HepG2 (cell line): ENCODE measurements at places on chromosomes 6 and 20. TPM values are rescaled to one million over a fixed set of nuclear protein-coding genes. Genes with fewer than 3 reads are reported as not detected.

- DNase-seq: no peak
These were observed 180.4 kb downstream of the DHX35 start for GRCh38 chr20:39142407-39143096.

ADGRB3 gene
- polyA plus RNA-seq: not detected in 2 replicates

GRCh38 chr6:157908369-157909281 is 73.0 kb upstream of the SYNJ2 start:
- no peak for DNase-seq

- no peak for DNase-seq
These were observed 244.5 kb upstream of the SLC35B3 start for GRCh38 chr6:8679823-8680222.

DNA sequence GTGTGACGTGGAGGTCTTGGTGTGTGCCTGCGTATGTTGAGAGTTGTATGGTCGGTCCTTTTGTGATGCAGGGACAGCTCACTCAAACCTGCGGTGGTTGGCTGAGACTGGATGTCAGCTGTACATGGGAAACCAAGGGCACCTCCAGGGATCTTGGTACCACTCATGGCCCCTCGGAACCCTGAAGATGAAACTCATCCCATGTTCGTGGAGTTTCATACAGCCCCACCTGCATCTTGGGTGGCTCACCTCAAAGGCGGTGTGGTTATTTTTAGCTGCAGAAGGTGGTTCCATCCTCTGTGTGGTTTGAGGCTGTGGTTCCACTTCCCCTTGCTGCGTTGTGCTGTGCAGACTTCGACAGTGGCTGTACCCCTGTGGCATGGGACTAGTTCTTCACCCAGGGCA is 52.6 kb upstream of the SLC22A1 start:
- DNase-seq: no peak

GRCh38 chr20:53901064-53901463 is 169.3 kb downstream of the BCAS1 start:
- no peak for DNase-seq

MPIG6B gene
- polyA plus RNA-seq: not detected in 2 replicates

SEMG1 gene
- polyA plus RNA-seq: not detected in 2 replicates

RNF39 gene
- 1.8 and 2.2 TPM in 2 replicates for polyA plus RNA-seq

DNA sequence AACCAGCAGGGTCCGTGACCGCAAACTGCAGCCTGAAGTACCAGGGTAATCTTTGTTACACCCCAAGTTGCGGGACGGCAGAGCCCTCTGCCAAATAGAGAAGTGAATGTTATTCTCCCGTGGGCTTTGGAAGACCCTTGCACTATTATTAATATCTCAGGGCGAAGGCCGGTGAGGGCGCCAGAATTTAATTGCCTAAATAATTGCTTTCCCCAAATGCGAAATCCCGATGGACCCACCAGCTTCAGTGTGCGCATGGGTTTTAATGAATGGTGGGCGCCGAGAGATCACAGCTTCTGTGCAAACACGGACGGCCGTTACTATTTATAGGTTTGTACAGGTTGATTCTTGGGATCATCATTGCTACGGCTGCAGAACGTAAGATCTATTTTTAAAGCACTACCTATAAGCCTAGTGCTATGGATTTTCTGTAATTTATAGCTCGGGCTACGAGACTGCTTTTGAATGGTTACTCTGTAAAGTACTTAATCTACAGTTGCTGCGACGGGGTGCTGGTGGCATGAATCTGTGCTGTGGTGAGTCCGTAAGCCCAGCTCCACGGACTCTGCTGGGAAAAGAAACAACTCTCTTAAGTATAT is 15.2 kb upstream of the PHACTR3 start:
- no peak for DNase-seq

LY86 gene
- polyA plus RNA-seq: not detected in 2 replicates

- DNase-seq: peak; percentile 4
These were observed 138.3 kb downstream of the COL9A1 start for GRCh38 chr6:70164556-70164955.

DNA sequence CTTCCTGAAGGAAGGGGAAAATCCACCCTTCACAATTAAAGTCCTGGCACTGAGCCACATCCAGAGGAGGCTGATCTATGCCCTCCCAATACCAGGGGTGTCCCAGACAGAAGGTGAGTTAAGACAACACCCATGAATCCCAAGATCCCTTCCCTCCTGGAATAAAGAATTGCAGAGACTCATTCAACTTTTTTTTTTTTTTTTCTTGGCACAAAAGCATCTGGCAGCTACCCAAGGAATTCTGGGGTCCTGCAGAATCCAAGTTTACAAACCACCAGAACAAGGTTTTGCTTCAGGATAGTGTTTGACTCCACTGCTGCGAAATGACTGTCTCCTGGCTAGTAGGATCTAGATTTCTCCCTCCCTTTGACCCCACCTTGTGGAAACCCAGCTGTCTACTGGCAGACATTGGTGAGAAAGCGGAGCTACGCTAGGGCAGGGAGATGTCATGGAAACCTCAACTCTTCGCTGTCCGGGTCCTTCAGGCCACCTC is 37.4 kb downstream of the JAG1 start:
- DNase-seq: peak; percentile 35

CCHCR1 gene
- polyA plus RNA-seq: 14.6 and 17.2 TPM in 2 replicates

DNA sequence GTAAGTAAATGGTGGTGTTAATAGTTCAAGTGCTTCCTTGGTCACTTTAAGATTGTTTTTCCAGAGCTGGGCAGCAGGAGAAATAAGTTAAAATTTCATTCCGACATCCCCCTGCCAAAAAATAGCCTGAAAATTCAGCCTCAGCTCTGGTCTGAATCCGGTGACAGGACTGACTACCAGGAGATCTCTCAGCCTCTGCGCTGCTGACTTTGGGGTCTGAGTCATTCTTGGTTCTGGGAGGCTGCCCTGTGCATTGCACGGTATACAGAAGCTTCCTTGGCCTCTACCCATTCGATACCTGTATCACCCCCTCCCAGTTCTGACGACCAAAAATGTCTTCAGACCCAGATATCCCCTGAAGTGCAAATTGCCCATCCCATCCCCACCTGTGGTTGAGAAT is 36.3 kb upstream of the TFAP2C start:
- DNase-seq: no peak

GRCh38 chr20:63686492-63687321 is 9.7 kb upstream of the TNFRSF6B start:
- no peak for DNase-seq

TRIM10 gene
- 6.8 and 7.6 TPM in 2 replicates for polyA plus RNA-seq

- DNase-seq: no peak
These were observed 16.1 kb downstream of the FBXO30 start for GRCh38 chr6:145798530-145798929.

- peak; percentile 13 for DNase-seq
These were observed 194.6 kb downstream of the OTOR start for GRCh38 chr20:16942756-16943155.

GSTA3 gene
- not detected in 2 replicates for polyA plus RNA-seq

UNC93A gene
- polyA plus RNA-seq: 32.4 and 42.7 TPM in 2 replicates

OXT gene
- polyA plus RNA-seq: not detected in 2 replicates

DNA sequence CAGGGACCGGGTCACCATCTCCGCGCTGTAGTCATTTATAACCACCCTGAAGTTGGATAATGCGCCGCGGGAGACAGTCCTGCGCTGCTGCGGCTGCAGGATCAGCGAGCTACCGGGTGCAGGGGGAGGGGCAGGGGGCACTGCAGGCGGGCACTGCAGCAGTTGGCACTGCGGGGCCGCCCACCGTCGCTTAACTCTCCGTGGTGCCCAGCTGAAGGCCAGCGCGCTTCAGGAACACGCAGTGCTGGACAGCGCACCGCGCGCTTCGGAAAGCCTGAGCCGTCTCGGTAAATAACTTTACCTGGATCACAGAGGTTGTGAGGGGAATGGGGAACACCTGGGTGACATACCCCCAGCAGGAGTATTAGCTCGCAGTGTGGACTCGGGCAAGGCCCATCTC is 12.4 kb upstream of the LRFN2 start:
- no peak for DNase-seq

CLPSL1 gene
- polyA plus RNA-seq: not detected in 2 replicates

DNA sequence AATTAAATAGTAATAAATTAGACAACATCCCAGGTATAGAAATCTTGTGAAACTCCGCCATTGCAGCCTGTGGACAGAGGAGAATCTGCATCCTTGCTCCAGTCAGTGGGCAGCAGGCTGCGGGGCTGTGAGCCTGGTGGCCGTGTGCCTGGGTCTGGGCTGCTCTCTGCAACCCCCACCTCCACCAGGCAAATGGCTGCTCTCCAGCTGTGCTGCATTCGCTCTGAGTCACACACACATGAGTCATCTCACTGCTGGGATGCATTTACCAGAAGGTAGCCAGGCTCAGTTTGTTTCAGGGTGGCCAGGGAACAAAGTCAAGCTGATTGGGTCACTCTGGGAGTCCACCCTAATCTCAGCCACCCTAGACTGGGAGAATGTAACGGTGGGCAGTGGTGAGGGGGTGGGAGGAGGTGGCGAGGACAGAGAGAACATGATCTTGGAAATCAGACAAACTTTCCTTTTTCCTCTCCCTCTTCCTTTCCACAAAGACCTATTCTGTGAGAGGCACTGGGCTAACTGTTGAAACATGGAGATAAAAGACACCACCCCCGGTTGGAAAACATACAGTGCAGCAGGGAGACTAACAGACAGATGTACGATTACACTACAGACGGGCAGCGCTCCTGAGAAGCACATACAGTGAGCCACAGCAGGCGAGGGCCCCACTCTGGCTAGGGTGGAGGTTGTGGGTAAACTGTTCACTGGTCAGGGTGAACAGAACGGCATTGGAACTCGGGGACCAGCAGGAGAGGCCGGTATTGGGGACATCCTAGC is 59.2 kb downstream of the TRAM2 start:
- peak; percentile 92 for DNase-seq

OLIG3 gene
- polyA plus RNA-seq: 0.03 TPM in 1 of 2 replicates, not detected in the other

PERP gene
- 53.0 and 53.9 TPM in 2 replicates for polyA plus RNA-seq

DNA sequence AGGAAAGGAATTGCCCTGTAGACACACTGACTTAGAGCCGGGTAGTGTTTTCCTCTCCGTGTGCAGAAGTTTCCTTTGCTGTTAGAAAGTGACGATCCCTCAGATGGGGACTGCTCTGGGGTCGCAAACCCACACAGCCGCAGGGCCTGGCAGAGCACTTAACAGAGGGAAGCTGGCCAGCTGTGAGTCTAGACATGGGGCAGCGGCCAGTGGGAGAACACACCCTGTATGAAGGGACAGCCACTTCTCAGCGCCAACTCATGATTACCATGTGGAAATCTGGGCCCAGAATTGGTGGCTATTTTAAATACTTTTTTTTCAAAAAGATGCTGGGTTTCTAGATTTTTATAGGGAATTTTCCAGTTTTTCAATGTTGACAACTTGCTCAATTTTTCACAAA is 39.4 kb downstream of the SLC9A8 start:
- no peak for DNase-seq

- DNase-seq: no peak
These were observed 133.7 kb downstream of the MYO6 start for GRCh38 chr6:75882734-75883133.

DNA sequence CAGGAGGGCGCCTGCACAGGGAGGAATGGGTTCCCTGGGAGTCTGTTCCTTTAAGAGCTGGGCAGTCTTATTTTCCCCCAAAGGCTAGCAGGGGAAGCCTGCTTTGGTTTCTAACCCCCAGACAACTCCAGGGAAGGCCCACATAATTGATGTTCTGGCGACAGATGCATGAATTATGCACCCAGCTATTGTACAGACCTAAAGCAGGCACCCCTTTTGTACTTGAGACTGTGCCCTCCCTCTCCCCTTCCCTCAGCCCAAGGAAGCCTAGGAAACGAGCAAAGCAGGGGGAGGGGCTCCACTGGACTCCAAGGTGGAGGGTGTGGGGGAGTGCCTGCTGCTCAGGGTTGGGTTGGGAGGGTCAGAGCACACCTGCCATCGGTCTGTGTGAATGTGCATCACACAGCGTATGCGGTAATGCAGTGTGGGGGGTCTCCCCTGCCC is 102.1 kb downstream of the KCNB1 start:
- DNase-seq: no peak

GRCh38 chr6:9520417-9521151 is 894.3 kb downstream of the TFAP2A start:
- DNase-seq: no peak

DNA sequence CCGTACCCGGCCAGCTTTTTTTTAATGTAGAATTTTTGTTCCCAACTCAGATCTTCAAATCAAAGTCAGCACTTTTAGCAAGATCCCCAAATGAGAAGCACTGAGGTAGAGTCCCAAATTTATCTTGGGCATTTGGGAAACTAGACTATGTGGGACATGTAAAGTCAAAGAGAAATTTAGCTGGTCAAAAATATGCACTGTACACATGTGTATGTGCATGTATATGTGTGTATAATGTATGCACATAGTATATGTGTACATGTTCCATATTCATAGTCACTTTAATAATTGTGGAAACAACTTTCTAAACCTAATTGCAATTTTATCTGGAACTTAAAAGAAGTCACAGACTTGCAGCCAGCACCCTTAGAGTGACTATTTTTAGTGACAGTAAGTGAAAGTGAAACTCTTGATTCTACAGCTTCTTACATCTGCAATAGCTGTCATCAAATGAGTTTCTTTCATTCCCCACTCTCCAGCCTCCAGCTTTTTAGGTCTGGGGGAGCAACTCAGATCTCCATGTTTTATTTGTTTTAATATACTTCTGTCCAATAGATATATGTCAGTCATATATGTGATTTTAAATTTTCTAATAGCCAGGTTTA is 53.6 kb downstream of the CDC40 start:
- DNase-seq: no peak

DNA sequence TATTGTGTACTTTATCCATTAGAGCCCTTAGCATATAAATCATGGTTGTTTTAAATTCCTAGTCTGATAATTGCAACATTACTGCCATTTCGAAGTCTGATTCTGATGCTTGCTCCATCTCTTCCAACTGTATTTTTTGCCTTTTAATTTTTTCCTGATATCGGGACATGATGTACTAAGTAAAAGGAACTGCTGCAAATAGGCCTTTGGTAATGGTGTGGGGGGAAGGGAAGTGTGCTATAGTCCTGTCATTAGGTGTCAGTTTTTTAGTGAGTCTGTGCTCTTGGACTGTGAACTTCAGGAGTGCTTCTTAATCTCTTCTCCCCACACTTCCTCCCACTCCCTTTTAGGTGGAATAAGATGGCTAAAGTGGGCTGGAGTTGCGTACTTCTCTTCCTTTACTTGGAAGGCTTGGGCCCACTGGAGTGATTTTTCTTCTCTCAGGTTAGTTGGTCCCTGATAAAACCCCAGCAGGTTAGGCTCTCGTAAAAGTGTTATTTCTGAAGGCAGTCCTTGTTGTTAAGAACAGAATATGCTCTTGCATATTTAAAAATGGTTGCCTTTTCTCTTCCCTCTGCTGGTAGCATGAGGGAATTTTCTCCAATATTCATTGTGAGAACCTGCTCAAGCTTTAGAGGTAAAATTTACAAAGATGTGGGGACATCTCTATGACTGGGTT is 18.1 kb downstream of the STXBP5 start:
- peak; percentile 30 for DNase-seq
